AG09309 (cell line): ENCODE measurements at places on chromosomes 2 and 18.

GRCh38 chr2:74205596-74205995 lies 7.2 kb downstream of the MTHFD2 start:
- no peak for DNase-seq

DNA sequence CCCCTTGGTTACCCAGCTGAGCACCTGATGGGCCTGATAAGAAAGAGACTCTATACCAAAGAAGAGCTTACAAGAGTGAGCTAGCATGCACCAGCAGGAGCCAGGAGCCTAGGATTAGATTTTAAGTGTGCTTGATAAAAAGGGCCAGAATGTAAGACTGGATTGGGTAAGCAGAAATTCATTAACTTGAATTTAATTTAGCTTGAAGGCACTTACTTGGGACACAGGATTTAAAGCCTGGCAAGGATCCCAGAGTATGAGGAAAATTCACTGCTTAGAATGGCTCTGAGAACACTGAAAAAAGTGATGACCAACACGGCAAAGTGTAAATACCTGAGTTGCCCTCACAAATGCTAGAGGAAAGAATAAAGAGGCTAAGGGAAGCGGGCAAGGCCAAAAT lies 91.3 kb upstream of the RBBP8 start:
- DNase-seq, result no peak

DNA sequence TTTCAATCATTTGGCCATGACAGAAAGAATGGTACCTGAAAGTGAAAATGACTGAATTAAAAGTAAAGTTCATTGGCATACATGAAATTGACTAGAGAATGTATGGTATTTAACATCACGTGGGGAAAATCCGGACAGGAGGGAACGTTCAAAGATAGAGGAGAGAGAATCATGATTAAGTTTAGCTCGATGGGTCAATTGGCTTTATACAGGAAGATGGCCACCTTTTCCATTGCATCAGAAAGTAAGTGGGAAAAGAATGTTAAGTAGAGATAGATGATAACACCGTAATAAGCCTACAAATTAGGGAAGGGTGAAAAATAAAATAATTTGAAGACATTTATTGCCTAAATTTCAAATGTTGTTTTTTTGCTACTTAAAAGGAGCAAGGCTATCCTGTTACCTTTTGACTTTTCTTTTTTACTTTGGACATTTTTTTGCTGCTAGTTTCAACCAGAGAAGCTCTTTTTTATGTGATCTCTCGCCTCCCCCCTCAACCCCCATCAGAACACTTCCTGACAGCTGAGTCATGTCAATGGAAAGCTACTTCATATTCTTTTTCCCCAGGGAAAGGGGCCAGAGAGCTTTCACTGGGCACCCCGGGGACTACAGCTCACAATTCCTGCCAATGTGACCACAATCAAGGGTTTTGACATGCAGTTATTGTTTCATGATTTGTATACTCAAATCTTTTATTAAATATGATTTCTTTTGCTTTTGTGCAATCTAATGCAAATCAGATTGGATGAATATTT lies 767 bp upstream of the CCDC102B start:
- DNase-seq, result peak; percentile 75

DNA sequence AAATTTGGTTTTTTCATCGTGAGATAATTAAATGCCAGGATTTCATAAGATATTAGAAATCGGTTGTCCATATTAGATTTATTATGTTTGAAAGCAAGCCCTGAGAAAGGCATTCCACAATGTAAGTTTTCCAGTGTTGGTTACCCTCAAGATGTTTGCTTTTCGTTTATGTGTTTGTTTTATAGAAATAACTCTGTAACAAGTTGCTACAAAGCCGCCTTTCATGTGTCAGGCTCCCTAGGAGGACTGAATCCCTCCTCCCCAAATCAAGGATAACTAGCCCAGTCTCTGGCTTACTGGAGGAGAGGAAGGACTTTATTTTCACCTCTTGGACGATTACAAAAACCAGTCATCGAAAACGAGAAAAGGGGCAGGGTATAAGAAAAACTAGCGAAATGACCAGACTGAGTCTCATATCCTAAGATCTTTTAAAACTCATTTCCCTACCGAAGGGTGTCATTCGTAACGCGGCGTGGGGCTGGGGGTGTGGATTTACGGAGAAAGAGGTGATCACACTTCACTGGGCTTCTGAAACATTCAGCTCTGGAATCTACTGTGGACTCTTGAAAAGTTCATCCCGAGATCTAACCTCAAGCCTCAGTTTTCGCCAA lies 1.0 kb upstream of the PEX13 start:
- DNase-seq, result no peak

DNA sequence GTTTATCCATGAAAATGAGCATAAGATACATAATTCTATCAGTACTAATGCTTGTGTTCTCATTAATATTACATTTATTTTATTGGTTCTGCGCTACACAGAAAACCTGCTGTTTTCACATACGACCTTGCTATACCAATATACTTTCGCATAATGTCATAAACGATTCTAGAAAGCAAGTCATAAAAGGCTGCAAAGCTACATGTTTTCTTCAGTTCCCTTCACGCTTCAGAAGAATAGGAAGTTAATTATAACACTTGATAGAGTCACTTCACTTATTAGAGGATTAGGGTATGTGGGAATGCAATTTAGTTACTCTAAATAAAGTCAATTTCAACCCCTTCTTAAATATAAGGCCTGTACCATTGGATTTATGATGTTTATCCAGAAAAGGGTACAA lies 29.0 kb downstream of the PSME4 start:
- DNase-seq, result no peak

- DNase-seq, result no peak
Observed at GRCh38 chr2:42371611-42372473, 10.8 kb upstream of the COX7A2L start.
